Bronchial epithelial cell (primary cell): ENCODE measurements at places on chromosomes 5 and 9. TPM values are rescaled to one million over a fixed set of nuclear protein-coding genes. Genes with fewer than 3 reads are reported as not detected.

GRCh38 chr5:5359618-5360017 is 62.9 kb upstream of the ICE1 start:
- DNase-seq = no peak

- peak; percentile 9 for DNase-seq
Measured at GRCh38 chr5:56676091-56676768, 139.1 kb upstream of the MAP3K1 start.

GRCh38 chr9:4146293-4146692 is 153.6 kb downstream of the GLIS3 start:
- DNase-seq = no peak

DNA sequence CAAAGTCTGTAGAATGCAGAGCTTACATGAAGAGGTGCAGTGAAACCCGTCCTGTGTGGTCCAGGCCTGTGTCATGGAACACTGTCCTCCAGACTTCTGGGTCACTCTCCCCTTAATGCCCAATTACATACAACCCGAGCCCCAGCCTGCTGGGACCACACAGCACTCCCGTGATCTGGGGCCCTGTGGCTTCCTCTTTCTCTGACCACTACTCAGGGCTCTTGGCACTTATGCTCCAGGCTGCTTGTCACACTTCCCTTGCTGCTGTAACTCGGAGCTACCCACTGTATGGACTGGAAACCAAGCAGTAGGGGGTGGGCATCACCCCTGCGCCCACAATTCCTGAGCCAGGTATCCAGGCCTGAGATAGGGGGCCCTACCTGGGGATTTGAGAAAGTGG is 10.3 kb upstream of the IL3 start:
- no peak for DNase-seq

DNA sequence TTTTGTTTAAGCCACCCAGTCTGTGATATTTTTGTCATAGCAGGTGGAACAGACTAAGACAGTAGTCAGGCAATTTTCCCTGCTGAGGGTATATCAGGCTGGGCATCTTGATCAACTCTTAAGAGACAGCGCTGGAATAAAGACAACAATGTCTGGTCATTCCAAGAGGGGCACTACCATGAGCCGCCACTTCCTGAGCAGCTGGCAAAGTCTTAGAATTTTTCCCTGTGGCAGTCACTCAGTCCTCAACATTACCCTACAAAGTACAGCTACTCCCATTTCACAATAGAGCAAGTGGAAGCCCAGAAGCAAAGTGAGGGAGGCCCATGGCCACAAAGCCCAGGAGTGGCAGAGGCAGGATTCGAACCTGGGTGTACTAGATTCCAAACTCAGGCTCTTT is 74.8 kb downstream of the SH3PXD2B start:
- no peak for DNase-seq

DNA sequence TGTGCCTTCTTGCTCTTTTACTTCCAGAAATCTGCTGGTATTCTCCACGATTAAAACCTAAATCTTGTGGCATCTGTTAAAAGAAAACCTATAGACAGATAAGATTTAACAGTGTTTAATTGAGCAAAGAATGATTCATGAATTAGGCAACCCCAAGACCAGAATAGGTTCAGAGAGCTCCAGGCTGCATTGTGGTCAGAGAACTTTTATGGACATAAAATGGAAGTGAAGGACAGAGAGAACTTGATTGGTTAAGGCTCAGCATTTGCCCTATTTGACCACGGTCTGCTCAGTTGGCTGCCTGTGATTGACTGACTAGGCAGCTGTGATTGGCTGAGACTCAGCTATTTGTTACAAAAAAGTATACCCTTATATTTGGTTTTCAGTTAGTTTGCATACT is 10.4 kb upstream of the SLC36A2 start:
- DNase-seq = peak; percentile 37

GRCh38 chr9:6689893-6690674 is 44.6 kb upstream of the GLDC start:
- no peak for DNase-seq

- DNase-seq = no peak
Measured at GRCh38 chr5:132433141-132433540, 57.4 kb downstream of the IRF1 start.

GZMA gene
- total RNA-seq = not detected in 2 replicates

PCDHB6 gene
- total RNA-seq = not detected in 2 replicates

- DNase-seq = no peak
Measured at GRCh38 chr5:17019324-17019723, 83.2 kb upstream of the MYO10 start.

DNA sequence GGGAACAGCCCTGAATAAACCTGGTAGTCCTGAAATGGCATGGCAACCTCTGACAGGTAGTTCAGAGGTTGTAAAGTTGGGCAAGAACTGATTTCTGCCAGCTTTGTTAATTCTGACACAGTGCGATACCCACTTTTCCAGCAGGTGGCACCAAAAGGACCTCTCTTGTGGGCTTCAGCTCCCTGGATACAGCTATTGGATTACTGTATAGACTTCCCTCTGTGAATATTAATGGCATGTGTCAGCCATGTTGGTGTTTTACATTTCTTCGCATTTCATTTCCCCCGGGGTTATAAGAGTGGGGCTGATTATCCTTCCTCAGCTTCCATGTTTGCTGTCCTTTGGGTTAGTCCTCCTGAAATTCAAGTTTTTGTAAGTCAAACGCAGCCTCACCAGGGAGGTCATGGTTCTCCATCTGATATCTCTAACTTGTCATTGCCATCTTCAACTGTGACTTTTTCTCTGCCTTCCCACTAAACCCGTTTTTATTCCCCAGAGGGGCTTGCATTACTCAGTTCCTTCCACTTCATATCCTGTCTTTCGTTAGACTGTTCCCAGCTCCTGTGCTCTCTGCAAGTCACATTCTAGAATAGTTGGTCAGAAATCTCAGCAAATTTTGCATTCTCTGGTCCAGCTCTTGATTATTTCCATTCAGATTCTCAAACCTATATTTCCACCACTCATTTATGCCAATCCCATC is 135.6 kb downstream of the LIFR start:
- peak; percentile 63 for DNase-seq
